ENCODE measurements at places on chromosomes 1 and 21. TPM values are rescaled to one million over a fixed set of nuclear protein-coding genes. Genes with fewer than 3 reads are reported as not detected.

DNA sequence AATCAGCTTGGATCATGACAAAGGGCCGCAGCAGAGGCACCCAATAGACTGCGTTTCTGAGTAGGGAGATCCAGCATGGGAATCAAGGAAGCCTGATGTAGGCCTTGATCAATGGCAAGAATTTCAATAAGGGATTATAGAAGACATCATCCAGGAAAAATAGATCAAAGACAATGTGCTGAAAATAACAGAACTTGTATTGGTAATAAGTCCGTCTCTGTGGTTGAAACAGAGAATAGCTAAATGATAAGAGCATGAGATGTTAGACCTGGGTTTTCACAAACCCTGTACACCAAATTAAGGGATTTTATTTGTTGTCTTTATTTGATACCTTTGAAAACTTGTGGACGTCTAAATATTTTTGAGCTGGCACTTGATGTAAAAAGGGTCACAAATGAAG is 228.0 kb upstream of the SGIP1 start:
- H3K4me1 ChIP-seq = peaks cover 9% of the 10 kb centered on the region
- H3K4me3 ChIP-seq = no peak overlapping the region
- H3K27me3 ChIP-seq = no peaks in the 10 kb centered on the region

- no peaks in the 10 kb centered on the region for H3K36me3 ChIP-seq
- no peak overlapping the region for H3K27ac ChIP-seq
- H3K4me1 ChIP-seq = peaks cover 3% of the 10 kb centered on the region
- H3K27me3 ChIP-seq = peaks cover 30% of the 10 kb centered on the region
Measured at GRCh38 chr1:30376054-30376697, 347.2 kb downstream of the MATN1 start.

- no peaks in the 10 kb centered on the region for H3K27me3 ChIP-seq
- H3K4me3 ChIP-seq = no peak overlapping the region
- H3K27ac ChIP-seq = no peak overlapping the region
- no peak for DNase-seq
- no peaks in the 10 kb centered on the region for H3K4me1 ChIP-seq
Measured at GRCh38 chr1:102628109-102628613, 480.2 kb downstream of the COL11A1 start.

SAMD11 gene
- not detected for total RNA-seq

FAM167B gene
- total RNA-seq = 1.2 TPM

GJB4 gene
- total RNA-seq = not detected

CNR2 gene
- total RNA-seq = 51.0 TPM

DNAI4 gene
- total RNA-seq = 3.4 TPM

PDZK1IP1 gene
- not detected for total RNA-seq

TAF13 gene
- 21.2 TPM for total RNA-seq
